Fibroblast of skin of abdomen (primary cell): ENCODE measurements at places on chromosomes 2 and 18.
A peak's percentile ranks its signal among the peaks of the same experiment; 100 is the strongest.

DNA sequence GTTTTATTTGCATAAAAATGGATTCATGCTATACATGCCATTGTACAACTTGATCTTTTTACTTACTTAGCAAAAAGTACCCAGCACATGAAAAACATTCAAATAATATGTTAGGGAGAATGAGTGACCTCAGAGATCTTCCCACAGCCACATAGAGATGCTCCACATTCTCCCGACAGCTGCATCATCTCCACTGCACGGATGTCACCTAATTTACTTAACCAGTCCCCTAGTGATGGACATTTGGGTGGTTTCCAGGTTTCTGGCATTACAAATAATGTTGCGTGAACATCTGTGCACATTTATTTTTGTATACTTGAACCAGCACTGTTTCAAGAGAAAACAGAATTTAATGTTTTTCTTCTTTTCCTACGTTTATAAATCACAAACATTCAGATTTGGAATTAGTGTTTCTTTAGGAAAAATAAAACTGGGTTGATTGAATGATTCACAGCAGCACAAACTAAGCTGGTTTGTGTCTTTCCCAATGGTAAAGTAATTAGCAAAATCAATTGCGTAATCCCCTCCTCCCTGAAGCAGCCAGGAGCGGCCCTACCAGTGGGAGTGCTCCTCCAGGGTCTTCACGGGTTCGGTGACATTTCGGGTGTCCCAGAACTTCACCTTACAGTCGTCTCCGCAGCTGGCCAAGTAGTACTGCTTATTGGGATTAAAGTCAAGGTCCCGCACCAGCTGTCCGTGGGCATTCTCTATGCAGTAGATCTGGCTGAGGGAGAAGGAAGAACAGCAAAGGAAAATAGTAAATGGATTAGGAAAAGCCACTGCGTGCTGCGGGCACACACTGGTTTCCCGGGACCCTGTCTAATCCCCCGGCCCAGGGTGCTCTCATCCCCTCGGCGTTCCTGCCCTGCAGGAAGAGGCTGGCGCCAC is 183.9 kb downstream of the EIPR1 start:
- DNase-seq, result no peak

DNA sequence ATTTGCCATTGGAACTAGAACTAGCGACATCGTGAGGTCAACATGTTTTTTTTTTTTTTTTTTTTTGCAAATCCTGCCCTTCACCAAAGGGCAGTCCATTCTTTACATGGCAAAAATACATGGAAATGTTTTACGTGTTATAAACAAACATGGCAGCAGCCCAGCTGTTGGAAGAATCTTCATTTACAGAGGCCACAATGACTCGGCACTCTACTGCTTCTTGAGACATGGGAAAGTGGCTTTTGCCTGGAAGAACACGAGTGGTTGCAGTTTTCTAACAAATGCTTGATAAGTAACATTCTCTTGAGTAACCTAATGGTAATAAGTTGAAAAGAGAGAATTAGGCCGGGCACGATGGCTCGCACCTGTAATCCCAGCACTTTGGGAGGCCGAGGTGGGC is 22.8 kb upstream of the POLR1B start:
- no peak for DNase-seq

DNA sequence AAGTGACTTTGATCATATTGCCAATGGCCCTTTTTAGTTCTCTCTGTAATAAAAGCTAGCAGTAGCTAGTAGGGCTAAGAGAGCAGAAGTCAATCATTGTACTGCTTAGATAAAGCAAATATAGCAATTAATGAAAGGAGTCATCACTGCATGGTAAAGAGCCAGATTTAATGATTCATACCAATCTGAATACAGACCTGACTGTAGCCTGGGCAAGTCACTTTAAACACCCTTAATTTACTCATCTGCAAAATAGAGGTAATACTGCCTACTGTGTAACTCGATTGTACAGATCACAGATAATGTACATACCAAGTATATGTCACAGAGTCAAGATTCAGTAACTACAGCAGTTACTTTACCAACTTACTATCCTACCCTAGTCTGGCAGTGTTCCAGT is 63.6 kb downstream of the ASXL2 start:
- DNase-seq, result peak; percentile 26

DNA sequence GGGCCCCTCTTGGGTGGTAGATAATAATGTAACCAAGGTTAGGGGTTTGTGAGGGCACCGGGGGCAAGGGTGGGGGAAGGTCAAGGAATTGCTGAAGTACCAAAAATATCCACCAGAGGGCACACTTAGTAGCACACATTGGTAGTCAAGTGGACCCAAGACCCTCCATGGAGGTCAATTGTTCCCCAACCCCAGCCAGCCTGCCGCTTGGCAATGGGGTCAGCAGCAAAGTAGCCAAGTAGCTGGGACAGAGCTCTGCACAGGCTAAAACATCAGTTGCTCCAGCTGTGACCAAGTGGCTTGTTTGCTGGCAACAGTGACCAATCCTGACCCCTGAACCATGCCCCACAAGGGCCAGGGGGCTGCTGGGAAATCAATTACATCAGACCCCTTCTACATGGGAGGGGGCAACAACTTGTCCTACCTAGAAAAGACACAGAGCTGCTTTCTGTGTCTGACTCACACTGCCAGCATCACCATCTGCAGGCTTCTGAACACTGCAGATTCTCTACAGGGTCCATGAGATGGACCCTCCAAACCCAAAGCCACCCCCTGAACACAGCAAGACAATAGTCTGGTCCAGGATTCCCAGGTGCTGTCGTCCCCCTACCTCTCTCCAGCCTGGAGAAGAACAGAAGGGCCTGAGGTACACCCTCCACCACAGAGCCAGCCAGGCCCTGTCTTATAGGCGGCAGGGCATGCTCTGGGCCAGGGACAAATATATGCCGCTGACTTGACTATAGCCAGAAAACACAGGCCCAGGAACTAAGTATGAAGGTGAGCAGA is 76.0 kb downstream of the EMX1 start:
- DNase-seq, result peak; percentile 20

- DNase-seq, result peak; percentile 56
Measured at GRCh38 chr2:216694082-216694825, 1.1 kb downstream of the IGFBP5 start.

DNA sequence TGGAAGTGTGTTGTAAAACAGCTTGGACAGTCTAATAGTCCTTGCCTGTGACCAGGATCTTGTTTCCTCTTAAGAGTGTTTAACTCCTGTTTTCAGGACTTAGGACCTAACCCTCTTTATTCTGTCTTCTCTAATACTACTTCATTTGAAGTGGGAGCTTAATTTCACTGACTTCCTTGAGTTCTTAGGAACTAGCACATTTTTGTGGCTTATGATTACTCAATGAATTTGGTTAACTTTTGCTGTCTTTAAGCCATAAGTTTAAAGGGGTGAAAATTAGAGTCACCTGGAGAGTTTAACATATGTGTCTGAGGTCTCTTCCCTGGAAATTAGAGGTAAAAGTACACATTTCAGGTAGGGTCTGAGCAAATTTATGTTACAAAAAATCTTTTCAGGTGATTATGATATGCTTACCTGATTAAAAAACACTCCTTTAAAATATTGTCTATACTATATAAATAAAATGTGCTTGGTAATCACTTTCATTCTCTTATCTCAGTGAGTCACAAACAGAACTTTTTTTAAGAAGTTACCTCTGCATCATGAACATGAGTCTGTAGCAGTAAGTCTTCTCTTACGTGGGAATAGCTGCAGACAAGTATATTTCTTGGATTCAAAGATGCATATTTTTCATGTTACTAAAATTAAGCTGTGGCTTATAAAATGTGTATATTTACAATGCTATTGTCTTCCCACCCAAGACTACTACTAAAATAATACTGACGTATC is 52.7 kb downstream of the ATP9B start:
- DNase-seq, result peak; percentile 22

GRCh38 chr2:48209214-48209885 is 303.1 kb upstream of the FBXO11 start:
- peak; percentile 70 for DNase-seq

DNA sequence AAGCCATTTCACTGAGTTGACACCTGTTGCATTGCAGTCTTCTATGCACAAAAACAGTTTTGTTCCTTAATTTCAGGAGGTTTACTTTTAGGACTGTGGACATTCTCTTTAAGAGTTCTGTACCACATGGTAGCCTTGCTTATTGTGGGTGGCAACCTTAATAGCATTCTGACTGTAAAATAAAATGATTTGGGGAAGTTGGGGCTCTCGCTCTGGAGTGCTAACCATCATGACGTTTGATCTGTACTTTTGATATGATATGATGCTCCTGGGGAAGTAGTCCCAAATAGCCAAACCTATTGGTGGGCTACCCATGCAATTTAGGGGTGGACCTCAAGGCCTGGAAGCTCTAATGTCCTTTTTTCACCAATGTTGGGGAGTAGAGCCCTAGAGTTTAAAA is 3.4 kb downstream of the CTLA4 start:
- no peak for DNase-seq

DNA sequence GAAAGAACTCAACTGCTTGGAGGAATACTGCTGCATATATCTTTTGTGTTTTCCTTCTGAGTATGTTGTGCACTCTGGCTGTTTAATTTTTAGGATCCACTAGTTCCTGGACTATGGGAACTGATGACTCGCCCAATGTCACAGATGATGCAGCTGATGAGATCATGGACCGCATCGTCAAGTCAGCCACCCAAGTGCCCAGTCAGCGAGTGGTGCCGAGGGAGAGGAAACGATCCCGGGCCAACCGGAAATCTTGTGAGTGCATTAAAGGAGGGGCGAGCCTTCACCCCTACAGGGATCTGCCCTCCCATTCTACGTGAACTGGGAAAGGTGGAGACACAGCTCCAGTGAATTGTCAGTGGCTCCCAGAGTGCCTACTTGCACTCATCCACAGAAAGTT is 59.6 kb downstream of the TPGS2 start:
- DNase-seq, result no peak

- DNase-seq, result no peak
Measured at GRCh38 chr2:8388781-8389180, 293.1 kb upstream of the ID2 start.

- no peak for DNase-seq
Measured at GRCh38 chr18:50240080-50240563, 26.2 kb downstream of the CFAP53 start.

DNA sequence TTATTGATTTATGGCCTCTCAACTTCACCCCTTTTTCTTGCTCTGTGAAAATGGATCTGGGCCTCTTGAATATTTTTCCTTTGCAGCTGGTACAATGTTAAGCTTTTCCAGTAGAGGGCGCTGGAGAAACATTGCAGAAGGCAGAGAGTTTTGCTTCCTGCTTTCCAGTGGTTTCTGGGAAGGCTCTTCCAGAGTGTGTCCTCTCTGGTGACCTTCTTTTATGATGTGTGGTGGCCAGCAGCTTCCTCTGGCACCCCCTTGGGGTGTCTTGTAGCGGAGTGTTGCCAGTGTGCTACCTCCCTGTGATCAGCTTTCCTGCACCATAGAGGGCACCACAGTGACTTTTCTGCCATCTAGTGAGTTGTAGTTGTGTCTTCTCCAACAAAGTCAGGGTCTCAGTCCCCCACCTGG is 25.4 kb upstream of the MGAT5 start:
- DNase-seq, result no peak

- no peak for DNase-seq
Measured at GRCh38 chr18:3175195-3175758, 44.5 kb downstream of the MYOM1 start.

GRCh38 chr2:59529726-59530125 is 1023.7 kb downstream of the BCL11A start:
- DNase-seq, result no peak

DNA sequence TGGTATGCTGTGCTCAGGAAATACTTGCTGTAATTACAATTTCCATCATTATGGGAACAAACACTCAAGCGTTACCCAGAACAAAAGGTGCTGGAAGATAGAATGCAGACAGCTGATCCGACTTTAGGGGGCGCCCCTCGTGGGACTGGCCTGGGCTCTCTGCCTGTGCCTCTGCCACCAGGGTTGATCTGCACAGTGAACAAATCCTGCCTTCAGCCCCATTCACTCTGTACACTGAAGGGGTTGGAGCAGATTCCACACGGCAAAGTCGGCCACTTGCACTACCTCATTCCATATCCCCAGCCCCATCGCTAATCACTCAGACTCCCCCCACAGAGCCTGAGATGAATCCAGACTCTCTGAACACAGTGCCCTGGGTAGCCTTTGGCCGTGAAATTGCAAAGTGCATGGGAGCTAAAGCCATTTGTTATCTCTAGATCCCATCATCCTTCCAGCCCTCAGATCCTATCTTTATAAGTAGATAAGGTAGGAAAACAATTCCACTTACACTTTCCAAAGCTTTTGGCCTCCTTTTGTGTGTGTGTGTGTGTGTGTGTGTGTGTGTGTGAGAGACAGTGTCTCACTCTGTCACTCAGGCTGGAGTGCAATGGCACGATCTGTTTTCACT is 69.3 kb downstream of the INPP5D start:
- no peak for DNase-seq

- no peak for DNase-seq
Measured at GRCh38 chr2:43939695-43940256, 56.0 kb downstream of the LRPPRC start.

- DNase-seq, result no peak
Measured at GRCh38 chr18:63301434-63301833, 18.1 kb downstream of the BCL2 start.

DNA sequence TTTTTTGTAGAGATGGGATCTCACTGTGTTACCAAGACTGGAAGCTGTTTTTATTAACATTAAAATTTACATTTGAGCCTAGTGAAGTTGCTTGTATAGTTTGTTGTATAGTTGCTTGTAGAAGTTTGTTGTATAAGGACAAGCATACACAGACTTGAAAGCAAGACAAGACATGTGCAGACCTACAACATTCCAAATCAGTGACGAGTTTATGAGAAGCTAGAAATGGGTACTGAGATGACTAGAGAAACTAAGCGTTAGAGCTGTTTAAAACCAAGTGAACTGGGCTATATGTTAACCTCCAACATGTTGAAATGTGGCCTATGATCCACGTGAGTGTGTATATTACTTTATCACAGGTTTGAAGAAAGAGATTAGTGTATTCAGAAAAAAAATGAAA is 39.1 kb downstream of the ABCB11 start:
- no peak for DNase-seq

- no peak for DNase-seq
Measured at GRCh38 chr2:10934308-10934978, 22.7 kb downstream of the KCNF1 start.

GRCh38 chr18:26543373-26543772 is 5.0 kb downstream of the KCTD1 start:
- DNase-seq, result no peak

DNA sequence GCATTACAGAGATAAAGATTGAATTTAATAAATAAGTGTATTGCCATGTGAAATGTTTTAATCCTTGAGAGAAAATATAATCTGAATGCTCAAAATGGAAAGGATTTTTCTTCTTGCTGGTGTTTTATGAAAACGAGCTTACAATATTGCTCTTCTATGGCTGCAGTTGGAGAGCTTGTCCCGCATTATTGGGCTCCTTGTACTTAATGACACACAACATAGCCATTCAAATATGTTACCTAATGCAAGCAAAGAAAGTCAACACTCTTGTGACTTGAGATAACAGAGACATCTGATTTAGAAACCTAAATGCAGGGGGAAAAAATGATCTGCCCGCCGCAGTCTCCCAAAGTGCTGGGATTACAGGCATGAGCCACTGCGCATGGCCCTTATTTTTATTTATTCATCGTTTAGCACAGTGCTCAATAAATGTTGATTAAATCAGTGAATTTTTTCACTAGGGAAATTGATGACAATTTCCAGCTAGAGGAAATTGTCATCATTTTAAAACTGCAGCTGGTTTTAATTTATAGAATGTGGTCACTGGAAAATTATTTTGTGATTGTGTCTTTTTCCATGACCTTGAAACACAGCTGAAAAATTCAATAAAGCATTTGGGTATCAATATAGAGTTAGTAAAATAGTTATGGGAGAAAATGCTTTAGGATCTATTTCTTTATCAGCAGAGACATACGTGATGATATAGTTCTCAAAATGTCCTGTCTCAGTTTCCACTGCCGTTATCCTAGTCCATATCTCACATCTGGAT is 2.4 kb upstream of the PRKD3 start:
- DNase-seq, result no peak
